B cell (primary cell): ENCODE measurements at places on chromosomes 13 and 19.

DNA sequence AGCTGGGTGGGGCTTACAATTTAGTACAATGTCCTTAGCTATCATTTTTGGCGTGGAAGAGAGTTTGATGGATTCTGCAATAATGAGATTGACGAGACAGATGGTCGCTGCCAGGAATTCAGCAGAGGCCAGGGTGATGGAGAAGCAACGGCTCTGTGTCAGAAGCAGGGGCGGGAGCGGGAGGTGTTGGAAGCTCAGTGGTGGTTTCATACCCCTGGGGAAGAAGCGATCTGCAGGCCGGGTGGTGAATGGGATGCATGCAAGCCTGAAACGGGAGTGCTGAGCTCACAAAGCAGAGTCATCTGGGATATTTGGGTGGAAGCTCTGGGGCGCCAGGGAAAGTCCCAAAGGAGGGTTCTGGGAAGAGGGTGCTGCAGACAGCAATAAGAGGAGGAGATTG is 370.8 kb downstream of the ZNF536 start:
- no peak for DNase-seq

DNA sequence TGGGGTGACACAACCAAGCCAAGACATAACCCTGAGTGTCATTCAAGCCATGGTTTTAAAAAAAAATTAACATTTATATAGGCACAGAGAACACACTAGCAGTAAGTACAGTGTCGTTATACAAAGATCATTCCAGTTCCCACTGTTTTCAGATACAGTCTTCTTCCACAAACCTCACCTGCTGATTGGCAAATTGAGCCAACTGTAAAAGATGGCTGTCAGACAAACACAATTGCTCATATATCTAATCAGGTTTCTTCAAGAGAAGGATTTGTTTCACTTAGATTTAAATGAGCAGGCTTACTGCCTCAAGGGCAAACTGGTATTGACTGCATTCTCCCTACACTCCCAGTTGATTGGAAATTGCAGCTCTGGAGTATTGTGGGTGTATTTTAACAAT is 308.9 kb downstream of the RBM26 start:
- DNase-seq = no peak

DNA sequence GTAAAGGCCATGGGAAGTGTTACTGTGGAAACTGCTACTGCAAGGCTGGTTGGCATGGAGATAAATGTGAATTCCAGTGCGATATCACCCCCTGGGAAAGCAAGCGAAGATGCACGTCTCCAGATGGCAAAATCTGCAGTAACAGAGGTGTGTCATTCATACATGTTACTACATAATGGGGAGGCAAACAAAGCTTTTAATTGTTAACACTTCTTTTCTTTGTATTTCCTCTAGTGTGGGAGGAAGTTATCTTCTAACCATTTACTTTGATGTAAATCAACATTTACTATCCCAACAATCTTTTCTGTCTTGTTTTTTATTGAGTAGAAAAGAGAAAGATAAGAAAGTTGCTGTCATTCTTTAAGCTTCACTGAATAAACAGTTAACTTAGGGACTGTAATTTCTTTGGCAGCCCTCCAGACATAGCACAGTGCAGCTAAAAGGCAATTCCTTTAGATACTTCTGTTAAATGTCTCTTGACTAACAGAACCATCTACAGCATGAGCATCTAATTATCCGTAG is 126.9 kb downstream of the ITGBL1 start:
- no peak for DNase-seq

DNA sequence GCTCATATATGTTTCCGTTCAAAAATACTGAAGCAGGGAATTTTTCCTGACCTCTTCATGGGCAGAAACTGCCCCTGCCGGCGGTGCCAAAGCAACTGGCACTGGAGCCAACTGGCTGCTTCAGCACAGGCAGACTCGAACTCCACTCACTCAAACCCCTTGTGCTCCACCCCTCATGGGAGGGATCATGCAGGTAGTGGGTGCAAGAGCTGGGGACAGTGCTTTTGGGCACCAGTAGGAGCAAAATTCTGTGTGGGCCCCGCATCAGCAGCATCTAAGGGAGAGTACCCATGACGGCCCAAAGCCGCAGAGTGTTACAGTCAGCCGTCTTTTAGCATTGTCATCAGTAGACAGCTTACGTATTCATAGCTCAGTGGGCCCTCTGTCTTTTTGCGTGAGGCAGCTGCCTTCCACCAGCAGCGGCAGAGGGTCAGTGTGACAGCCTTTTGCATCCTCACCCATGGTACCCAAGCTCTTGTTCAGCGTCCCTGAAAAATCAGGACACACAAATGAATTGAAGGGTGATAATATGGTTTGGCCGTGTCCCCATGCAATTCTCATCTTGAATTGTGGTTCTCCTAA is 393.8 kb downstream of the SLITRK6 start:
- no peak for DNase-seq
